Upper lobe of left lung (tissue), 6 donors: ENCODE measurements at places on chromosomes 2 and 18. TPM values are rescaled to one million over a fixed set of nuclear protein-coding genes. Genes with fewer than 3 reads are reported as not detected.

GRCh38 chr2:174561972-174562370, 35.6 kb downstream of the WIPF1 start:
- no peaks in the 10 kb centered on the region for H3K36me3 ChIP-seq
- no peaks in the 10 kb centered on the region for H3K4me1 ChIP-seq
- no peak overlapping the region for H3K27ac ChIP-seq
- no peak for DNase-seq

GRCh38 chr2:232420463-232421188, 14.0 kb downstream of the ALPG start:
- H3K27ac ChIP-seq = no peak overlapping the region
- DNase-seq = no peak
- peaks cover 33% of the 10 kb centered on the region for H3K27me3 ChIP-seq

DNA sequence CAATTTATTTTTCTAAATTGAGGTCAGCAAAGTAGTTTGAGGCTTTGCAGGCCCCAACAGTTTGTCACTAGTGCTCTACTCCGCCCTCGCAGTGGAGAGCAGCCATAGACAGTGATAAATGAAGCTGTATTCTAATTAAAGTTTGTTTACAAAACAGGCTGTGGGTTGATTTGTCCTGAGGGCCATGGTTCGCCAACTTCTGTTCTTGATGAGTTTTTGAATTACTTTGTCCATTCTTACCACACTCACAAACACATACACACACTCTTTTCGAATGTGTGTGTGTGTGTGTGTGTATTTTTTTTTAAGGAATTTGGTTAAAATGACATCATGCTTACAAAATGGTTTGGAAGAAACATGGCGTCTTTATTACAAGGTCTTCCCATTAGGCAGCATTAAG, 68.6 kb downstream of the MTCL1 start:
- H3K27ac ChIP-seq = no peak overlapping the region
- H3K4me3 ChIP-seq = no peak overlapping the region
- no peak for DNase-seq
- no peaks in the 10 kb centered on the region for H3K27me3 ChIP-seq
- H3K4me1 ChIP-seq = no peaks in the 10 kb centered on the region

DNA sequence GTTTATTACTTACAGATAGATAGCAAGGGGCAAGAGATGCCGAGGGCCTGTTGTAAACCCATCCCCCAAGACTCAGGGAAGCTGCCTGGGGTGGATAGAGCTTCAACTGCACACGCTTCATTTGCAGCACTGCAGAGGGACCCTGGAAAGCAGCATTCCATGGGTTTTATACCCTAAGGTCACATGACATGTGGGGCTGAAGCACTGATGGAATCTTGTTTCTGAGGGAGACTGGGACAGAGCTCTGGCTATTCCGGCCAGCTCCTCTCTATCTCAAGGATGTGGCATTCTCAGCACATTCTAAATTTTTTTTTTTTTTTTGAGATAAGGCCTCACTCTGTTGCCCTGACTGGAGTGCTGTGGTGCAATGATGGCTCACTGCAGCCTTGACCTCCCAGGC, 300.1 kb downstream of the MYCN start:
- H3K27me3 ChIP-seq = no peaks in the 10 kb centered on the region
- no peaks in the 10 kb centered on the region for H3K4me1 ChIP-seq
- H3K4me3 ChIP-seq = no peak overlapping the region
- DNase-seq = no peak
- no peaks in the 10 kb centered on the region for H3K36me3 ChIP-seq
- H3K27ac ChIP-seq = no peak overlapping the region

DNA sequence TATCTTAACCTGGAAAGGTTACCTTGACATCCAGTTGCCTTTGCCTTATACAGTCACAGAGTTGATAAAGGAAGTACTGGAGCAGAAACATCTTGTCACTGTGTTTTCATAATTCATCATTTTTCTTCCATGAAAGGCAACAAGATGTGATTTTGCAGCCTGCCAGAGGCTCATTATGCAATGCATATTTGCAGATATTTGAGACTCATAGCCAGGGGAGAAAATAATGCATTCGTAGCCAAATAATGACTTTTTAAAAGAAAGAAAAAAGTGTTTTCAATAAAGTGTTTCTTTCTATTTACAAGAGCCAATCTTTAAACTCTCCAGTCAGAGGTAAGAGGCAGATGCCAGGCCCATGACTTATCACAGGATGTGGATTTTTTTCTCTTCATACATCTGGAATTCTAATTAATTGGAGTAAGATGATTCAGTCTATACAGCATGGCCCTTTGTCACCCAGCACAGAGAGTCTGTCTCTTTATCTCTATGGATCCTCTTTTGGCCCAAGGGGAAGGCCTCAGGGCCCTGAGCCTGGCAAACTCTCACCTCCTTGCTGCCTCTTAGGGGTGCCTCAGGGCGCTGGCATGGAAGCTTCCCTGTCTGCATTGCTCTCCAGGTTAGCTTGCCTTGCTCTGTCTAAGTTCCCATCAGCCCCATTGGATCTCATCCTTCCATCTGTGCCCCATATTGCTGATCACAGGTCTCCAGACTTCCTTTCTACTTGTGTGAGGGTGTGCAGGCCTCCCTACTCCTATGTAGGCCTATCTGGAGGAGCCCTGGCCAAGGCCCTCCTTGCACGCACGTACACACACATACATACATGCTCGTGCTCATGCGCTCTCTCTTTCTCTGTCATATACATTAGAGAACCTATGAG, 247.7 kb downstream of the TPGS2 start:
- H3K36me3 ChIP-seq = no peaks in the 10 kb centered on the region
- H3K27me3 ChIP-seq = no peaks in the 10 kb centered on the region
- H3K4me1 ChIP-seq = peaks cover 3% of the 10 kb centered on the region
- H3K4me3 ChIP-seq = no peak overlapping the region

HOXD9 gene
- 0.40 TPM for total RNA-seq

ACMSD gene
- not detected for total RNA-seq

HTR2B gene
- total RNA-seq = not detected

SLC14A1 gene
- total RNA-seq = 6.8 TPM

GEN1 gene
- total RNA-seq = 8.2 TPM
